Gastroesophageal sphincter (tissue), 4 donors: ENCODE measurements at places on chromosomes 11 and 22.
A peak's percentile ranks its signal among the peaks of the same experiment; 100 is the strongest.

DNA sequence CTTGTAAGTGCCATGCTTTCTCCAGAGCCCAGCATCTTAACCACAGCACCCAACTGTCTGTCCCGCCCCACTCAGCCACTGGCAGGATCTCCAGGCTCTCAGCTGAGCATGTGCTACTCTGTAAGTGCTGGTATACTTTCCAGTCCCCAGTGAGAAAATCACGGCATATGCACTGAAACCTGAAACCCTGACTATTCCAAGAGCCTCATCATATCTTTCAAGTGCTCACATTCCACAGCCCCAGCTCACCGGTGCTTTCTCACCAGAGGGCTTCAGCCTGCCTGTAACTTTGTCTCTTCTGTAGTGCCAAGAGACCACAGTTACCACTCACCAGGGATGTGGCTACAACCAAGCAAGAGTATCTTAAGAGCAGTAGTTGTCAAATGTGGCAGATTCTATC, 24.4 kb upstream of the PAMR1 start:
- H3K4me1 ChIP-seq: no peaks in the 10 kb centered on the region
- no peak overlapping the region for H3K4me3 ChIP-seq
- no peak overlapping the region for H3K27ac ChIP-seq
- H3K36me3 ChIP-seq: no peaks in the 10 kb centered on the region

GRCh38 chr22:43408009-43408408, 3.8 kb upstream of the MPPED1 start:
- H3K27ac ChIP-seq: no peak overlapping the region
- no peak overlapping the region for H3K4me3 ChIP-seq
- H3K27me3 ChIP-seq: peaks cover 71% of the 10 kb centered on the region
- no peaks in the 10 kb centered on the region for H3K4me1 ChIP-seq

- no peak for ATAC-seq
- H3K36me3 ChIP-seq: no peaks in the 10 kb centered on the region
- no peak overlapping the region for H3K4me3 ChIP-seq
- H3K27me3 ChIP-seq: peaks cover 23% of the 10 kb centered on the region
- no peaks in the 10 kb centered on the region for H3K4me1 ChIP-seq
Observed at GRCh38 chr11:126926376-126926791, 74.2 kb downstream of the KIRREL3 start.

- H3K4me3 ChIP-seq: no peak overlapping the region
- ATAC-seq: peak; percentile 78
- H3K36me3 ChIP-seq: no peaks in the 10 kb centered on the region
- H3K27me3 ChIP-seq: peaks cover 47% of the 10 kb centered on the region
Observed at GRCh38 chr11:1548221-1549070, 23.6 kb downstream of the DUSP8 start.
